Bone marrow (tissue), 2 donors: ENCODE measurements at places on chromosomes 4 and X.

DNA sequence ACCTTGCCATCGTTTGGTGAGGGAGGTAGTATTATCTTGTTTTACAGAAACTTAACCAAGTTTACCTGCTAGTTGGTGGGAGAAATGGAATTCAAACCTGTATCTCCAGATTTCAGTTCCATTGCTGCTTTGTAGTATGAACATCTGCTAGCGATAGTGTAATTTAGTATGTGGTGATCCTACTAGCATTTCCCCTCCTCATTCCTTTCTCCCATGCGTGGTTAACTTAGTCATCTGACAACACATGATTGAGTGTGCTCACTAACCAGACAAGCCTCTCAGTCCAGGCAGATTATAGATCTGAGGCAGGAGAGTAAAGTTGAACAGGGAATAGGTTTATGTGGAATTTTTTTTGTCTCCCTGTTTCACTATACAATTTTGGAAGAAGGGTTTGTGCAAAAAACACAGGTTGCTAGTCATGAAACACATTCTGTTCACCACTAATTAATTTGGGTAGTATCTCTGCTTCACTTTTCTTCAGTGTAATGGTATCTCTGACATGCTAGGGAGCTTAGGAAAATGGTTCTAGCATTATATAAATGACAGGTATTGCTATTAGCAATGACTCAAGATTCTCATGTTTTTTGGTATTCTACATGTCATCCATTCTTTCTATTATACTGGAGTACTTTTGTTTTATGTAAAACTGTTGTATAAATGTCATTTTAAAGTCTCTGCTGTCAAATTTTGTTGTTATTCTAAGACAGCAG is 21.7 kb downstream of the RBPJ start:
- no peak for DNase-seq

DNA sequence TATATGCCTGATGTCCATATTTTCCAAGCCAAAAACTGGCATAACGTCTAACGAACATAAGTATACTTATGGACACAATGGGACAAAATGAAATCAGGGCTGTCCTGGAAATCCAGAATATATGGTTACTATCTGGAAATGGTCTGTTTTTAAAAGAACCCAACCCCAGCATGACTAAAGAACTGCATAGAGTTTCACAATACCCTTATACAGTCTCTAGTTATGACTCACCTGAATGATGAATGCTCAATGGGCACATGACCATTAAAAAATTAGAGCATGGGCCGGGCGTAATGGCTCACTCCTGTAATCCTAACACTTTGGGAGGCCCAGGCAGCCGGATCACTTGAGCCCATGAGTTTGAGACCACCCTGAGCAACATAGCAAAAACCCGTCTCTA is 31.8 kb downstream of the AMMECR1 start:
- no peak for DNase-seq

DNA sequence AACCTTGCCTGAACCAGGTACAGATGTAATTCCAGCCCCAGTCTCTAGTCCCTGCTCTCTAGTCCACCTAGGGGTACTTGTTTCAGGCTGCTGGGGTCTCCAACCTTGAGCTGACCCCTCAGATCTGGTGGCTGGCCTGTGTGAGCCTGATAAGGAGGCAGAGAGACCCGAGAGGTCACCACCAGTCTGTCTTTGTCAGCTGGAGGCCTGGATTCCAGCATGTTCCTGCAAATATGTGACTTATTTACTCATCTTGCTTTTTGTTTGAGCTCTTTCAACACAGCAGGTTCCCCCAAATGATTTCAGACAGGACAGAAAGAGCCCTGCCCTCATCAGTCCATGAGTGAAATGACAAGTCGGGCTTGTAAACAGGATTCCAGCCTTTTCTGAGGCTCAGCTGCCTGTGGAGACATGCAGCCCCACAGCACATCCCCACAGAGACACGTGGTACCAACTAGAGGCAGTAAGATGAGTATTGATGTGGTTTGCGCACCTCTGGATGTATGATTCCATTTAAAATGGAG is 37.5 kb upstream of the STK26 start:
- no peak for DNase-seq

DNA sequence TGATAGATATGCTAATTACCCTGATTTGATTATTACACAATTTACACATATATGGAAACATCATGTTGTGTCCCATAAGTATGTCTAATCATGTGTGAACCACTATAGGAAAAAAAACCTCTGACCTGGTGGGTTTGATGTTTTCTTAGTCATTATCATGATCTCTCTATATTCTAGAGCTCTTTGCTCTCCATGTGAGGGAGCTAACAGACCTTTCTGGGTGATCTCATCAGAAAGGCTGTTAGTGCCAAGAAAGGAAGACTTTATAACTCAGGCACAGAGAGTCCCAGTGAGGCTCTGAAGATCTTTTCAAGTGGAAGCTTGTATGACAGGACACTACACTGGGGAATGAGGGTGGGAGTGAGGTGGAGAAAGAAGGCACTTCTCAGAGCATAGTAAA is 527.7 kb upstream of the MAGEB2 start:
- DNase-seq: no peak

DNA sequence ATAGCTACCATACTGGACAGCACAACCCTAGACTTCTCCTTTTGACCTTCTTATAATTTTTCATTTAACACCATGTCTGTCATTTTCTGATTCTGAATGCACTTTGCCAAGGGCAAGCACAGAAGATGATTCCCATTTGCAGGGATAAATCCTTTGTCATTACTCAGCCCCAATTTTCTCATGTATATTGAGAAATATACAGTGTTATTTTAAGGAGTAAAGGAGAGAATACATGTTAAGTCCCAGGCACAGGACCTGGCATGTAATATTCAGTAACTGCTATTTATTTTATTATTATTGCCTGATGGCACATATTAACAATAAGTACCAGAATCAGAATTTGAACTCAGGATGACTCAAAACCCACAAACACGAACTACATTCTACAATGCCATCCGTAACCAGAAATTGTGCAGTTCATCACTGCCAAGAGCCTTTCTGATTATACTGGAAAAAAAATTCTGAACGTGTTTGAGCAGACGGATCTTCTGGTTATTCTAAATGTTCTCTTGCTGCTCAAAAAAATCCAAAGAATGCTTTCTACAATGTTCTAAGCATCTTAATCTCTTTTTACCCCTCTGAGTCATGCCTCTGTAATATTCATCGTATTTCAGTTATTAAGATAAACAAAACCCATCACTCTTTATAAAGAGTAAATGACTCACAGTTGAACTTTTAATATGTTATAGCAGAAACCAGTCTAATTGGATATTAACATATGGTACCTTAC is 170.0 kb downstream of the MID1 start:
- no peak for DNase-seq

GRCh38 chr4:37882665-37883296 is 8.1 kb upstream of the TBC1D1 start:
- DNase-seq: no peak

GRCh38 chrX:13716455-13716854 is 18.0 kb downstream of the TRAPPC2 start:
- DNase-seq: no peak

DNA sequence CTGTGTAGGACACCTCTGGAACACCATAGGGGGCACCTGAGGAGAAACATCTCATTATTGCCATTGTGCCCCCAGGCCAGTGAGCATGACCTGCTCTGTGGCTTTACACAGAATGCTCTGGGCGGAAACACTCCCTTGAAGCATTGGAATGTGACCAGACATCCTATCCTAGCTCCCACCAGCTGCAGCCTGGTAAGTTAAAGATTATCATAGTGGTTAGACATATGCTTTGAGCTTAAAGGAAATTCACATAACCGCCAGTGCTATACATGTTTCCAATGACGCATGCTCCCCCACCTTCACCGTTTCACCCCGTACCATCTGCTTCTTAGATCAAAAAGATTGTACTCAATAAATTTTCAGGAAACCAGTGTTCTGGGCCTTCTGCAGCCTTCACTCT is 217.7 kb upstream of the CENPE start:
- no peak for DNase-seq

DNA sequence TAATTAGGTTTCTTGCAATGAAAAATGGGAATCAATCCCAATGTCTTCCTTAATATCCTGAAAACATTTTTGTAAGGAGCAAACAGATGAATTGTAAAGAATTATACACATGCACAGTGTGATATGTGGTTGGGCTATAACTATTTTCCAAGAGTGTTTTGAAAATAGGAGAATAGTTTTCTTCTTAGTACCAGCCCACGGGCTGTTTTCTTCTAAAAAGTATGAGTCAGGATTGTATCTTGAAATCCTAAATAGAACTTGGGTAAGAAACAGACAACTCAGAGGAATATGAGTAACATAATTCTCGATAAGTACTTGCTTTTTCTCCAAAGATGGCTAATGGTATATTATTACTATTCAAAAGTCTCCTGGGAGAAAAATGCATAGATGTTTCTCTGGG is 136.7 kb downstream of the MAGEC2 start:
- no peak for DNase-seq

DNA sequence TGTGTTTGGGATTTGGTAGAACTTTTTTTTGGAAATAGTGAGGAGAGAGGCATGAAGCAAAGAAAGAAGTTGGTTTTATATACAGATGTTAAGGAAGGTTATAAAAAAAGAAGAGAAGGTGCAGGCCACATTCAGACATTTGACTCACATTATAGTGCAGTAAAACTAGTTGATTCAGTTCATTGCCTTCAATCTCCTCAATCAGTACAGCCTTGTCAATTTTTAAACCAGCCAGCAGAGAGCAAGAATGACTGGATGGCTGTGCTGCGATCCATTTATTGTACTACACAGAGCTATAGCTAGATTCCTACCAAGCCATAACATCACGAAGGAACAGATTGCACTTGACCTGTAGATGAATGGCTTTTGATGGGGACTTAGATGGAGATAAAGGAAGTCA is 79.7 kb upstream of the LSM6 start:
- no peak for DNase-seq

DNA sequence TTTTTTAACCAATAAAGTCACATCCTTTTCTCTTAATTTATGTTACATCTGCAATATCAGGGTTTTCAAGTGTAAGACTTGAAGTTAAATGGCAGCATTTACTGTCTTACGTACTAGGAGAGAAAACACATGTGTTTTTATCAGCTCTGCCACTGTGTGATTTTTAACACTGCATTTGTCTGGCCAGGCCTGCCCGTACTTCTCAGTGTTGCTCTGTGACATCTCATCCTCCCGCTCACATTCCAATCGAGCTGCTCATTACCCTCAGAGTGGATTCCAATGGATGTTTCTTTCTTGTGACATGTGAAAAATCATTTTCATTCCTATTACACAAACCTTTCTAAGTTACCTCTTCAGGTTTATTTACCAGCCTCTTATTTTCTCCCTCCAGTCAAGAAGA is 420.3 kb downstream of the FAT4 start:
- DNase-seq: no peak

DNA sequence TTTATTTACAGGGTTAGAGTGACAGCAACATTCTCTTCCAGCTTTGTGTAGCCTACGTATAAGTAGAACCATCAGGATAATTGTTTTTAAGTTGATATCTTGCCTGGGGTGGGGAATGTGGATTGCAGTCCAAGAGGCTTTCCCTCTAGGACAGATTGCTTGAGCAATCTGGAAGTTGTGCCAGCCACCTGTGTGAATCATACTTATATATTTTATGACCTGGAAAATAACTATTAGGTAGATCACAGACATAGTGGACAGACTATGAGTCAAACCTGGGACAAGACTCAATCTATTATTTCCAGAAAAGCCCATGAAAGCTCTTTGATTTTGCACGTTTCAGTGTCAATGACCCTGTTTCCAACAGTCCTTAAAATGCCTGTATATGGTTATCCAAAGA is 98.9 kb downstream of the TLL1 start:
- no peak for DNase-seq

DNA sequence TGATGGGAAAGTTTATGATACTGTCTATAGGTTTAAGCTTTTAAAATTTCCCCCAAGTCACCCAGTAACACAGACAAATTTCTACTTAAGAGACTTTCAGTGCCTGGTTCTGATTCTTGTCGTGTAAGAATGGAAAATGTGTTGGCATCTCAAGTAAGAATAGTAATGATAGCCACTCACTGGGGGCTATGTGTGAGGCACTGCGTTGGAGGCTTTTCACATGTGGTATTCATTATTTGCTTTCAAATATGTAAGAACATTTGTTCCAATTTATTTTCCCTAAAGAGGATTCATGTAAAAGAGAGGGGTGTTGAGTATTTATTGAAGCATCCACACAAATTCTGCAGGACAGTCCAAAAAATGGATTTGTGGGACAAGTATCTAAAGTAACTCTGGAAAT is 143.6 kb downstream of the FNIP2 start:
- no peak for DNase-seq

- DNase-seq: no peak
Observed at GRCh38 chrX:154654925-154655324, 1.5 kb upstream of the CTAG2 start.

GRCh38 chr4:107988763-107989035 is 990 bp upstream of the HADH start:
- DNase-seq: no peak

GRCh38 chr4:128686810-128687209 is 122.7 kb upstream of the JADE1 start:
- no peak for DNase-seq

DNA sequence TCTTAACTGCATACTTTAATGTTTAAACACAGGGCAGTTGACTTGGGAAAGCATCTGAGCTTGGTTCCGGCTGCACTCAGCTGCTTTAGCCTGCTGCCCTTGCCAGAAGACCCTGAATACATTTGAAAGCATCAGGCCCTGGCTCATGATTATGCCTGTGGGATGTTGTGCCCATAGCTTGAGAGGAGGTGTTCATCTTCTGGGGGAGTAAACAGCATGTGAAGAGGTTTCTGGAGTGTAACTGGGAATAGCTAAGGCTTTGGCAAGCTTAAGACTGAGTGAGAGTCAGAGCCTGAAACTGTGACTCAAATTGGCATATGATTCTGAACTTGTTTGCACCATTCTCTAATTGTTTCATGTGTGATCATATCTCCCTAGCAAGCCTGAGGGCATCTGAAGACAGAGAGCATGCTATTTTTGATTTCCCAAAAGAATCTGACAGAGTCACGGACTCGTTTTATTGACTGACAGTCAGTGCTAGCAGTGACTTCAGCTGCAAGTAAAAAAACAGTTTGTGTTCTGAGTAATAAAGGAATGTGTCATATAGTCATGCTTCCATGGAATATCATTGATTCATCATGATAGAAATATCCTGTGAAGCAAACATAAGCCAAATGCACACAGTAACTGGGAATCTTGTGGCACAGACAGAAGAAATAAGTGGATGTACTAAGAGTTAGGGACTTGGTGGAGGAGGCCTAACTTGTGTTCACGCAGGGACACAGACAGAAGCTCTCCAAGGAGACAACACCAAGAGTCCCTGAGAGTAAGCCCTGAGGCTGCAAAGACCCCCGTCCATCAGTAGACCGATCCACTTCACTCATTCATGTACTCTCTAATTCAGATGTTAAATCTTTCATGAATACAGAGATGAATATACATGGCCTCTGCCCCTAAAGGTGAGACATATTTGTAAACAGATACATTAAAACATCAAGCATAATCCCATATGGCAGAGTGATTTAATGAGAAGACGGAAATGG is 100.7 kb downstream of the SYNPO2 start:
- DNase-seq: no peak
